ENCODE measurements at places on chromosomes 5 and 9.

- no peak for DNase-seq
These were observed 93.4 kb downstream of the DAB2IP start for GRCh38 chr9:121744687-121745395.

DNA sequence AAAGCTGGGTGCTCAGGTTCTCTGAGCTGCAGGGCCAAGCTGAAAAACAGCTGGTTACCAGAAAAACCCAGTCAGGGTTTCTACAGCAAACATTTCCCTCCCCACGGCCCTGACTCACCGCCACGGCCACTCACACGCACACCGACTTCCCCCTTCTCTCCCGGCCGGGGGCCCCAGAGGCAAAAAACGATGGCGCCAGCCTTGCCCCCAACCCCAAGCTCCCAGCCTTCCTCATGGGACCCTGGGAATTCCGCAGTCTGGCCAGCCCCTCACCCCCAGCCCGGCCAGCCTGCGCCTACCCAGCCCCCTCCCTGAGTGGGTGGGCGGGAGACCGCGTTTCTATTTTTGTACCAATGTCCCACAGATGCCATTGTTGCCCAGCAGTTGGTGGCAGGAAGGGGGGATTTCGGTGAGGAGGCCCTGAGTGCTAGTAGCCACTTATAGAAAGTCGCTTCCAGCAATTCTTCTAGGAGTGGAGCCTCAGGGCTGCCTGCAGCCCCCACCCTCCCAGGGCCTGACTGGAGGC is 18.4 kb downstream of the ENG start:
- DNase-seq = no peak

DNA sequence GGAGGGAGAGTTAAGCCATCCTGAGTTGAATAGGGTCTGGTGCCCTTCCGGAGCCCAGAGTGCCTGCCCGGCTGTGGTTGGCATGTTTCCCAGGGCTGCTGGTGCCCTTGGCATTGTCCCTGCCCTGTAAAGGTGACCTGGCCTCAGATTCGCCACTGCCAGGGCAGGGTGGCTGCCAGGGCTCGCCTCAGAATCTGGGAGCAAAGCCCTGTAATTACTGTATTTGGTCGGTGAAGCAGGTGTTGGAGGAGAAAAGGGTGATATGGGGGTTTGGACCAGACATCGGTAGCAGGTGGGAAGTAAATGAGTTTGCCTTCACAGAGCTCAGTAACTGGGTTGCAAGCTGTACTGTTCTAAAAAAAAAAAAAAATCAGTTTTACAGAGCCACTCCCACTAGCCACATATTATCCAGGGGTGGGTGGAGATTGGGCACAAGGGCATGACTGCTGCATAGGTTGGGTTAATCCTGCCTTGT is 47.6 kb downstream of the RGS3 start:
- no peak for DNase-seq

GRCh38 chr5:169542811-169543210 is 40.8 kb upstream of the SPDL1 start:
- no peak for DNase-seq

DNA sequence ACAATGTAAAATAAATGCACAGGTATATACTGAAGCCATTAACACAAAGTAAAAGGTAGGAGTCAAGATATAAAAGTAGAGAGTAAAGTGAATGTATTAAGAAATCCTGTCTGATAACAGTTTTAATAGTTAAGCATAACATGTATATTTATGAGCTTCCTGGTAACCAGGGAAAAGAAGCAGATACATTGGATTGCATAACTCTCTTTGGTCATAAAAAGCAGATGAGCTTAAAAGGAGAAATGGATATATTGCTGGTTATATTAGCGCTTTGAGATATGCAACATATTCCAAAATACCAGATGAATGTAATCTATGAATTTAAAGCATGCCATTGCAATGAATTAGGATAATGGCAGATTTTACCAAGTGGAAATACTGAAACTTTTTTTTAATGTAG is 6.2 kb upstream of the TNFSF8 start:
- no peak for DNase-seq

- no peak for DNase-seq
These were observed 14.8 kb upstream of the SLC6A19 start for GRCh38 chr5:1186351-1187233.
